ENCODE measurements at places on chromosomes 2 and 18.

DNA sequence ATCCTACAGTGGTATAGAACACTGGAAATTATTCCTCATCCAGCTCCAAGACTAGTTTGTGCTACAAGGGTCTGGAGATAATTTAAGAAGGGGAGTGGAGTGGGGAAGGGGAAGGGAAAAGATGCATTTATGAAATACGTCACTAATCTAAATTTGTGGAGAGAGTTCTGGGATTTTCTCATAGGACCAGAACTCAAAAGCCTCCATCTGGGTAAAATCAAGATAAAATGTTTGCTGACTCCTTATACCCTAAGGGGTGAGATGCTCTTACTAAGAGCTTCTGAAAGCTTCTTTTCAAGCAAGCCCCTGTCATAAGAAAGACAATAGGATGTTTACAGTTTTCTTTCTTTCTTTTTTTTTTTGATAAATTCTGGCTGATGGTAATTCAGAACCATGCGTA, 88.5 kb upstream of the RBMS1 start:
- DNase-seq = no peak

- DNase-seq = no peak
These were observed 40.6 kb downstream of the CFAP210 start for GRCh38 chr2:169653636-169654035.

GRCh38 chr2:62738981-62739936, 33.7 kb downstream of the EHBP1 start:
- no peak for DNase-seq

DNA sequence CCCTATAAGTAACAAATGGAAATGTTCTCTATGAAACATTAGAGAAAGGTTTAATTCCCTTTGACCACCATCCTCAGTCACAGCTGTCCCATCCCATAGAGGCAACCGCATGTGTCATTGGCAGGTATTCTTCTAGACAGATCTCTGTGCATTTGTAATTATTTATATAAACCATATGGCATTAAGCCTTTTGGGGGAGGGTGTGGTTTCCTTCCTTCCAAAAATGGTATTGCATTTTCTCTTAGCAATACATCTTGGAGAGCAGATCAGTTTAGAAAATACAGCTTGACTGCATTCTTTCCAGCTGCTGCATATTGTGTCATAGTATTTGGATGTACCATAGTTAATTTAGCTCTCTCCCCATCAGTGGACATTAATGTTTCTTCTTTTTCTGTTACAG, 57.7 kb downstream of the LCLAT1 start:
- no peak for DNase-seq

DNA sequence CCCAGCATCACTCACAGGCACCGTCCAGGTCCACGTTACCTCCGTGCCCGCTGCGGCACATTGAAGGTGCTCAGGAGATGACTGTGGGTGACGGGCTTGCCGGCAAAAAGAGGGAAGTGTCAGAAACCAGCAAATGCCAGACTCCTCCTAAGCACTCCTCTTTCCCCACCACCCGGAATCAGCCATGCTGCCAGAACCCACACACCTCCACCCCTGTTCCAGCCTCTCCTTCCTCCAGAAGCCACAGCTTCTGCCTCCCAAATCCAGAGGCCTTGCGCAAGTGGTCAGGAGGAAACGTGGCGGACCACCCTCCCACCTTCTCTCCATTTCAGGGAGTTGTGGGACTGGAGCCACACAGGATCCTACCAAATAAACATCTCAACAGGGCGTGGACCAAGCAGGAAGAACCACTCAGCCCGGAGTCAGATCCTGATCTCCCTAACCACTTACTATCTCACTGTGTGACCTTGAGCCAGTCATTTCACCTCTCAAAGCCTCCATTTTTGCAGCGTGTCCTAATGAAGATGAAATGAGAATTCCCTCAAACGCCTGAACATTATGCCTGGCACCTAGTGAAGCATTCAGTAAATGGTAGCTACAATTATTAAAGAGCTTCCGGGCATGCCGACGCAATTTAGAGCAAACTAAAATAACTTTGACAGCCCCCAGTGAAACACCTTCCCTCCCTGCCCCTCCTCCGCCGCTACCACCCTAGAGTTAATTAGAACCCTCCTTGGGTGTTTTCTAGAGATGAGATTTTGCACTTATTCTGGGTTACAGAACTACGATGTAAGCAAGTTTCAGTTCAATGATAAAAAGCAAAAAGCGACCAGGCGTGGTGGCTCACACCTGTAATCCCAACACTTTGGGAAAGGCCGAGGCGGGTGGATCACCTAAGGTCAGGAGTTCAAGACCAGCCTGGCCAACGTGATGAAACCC, 32.9 kb downstream of the SMAD7 start:
- DNase-seq = no peak

DNA sequence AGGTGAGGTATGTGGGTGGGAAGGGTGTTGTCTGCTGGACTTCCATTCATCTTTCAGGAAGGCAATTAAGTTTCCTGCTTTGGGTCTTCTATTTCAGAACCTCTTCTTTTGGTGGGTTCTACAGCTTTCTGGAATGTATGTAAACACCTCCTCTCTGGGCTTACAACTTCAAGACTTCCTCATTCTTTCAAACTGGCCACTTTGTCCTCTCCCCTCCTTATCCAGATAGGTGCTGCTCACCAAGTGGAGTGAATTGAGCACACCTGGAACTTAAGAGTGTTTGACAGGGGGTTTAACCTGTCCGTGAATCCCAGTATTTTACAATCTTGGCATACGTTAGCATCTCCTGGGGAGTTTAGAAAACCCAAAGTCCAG, 5.2 kb upstream of the MRPL33 start:
- no peak for DNase-seq

DNA sequence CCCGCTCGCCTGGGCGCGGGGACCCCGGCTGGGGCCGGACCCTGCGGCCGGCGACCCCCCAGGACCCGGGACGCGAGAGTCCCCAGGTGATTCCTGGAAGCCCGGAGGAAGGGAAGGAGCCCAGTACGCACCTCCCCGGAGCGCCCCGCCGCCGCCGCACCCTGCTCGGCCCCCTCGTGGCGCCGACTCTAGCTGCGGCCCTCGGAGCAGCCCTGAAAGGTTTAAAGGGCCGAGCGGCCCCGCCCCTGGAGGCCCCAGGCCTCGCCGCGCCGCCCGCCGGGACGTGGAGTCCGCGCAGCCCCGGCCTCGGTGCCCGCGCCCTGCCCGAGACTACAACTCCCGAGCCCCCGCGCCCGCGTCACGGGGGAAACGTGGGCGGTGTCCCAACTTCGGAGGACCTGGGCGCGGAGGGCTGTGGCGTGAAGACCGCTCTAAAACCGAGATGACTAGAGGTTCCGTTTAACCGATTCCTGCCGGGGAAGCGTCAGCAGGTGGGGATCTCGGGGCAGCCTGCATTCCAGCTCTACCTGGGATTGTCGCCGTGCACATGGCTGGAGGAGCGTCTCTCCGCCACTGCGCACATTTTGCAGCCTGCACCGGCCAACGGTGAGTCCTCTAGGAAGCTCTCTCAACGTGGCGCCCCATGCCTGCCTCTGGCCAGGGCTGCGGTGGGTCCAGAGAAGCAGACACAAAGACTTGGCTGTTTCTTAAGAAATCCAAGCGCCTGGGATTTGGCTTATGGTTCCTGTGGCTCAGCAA, at the start of gene TMEM150A:
TMEM150A (minus strand) TSS at position 223 of the 759 bp plus-strand sequence. CDS start 750 bp downstream, outside the sequence.
- peak; percentile 87 for DNase-seq

- DNase-seq = peak; percentile 5
These were observed 470.6 kb upstream of the MEX3C start for GRCh38 chr18:51668101-51668500.

DNA sequence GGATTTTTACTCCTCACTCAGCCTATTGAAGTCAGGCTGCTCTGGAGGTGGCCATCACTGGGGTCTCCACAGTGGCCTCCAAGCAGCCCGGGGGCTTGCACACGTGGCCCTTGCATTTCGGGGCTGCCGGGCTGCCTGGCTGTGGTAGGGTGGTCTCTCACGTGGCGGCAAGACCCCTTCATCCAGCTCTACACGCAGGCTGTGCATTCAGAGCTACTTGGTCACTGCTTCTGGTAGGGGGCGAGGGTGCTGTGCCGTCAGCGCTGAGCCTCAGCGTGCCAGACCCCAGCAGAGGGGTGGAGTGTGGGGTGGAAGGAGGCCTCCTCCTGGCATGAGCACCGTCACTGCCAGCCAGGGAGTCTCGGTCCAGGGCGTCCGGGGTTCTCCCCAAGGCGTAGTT, 80.6 kb downstream of the SH3BP4 start:
- no peak for DNase-seq

GRCh38 chr2:115165529-115166109, 723.2 kb downstream of the DPP10 start:
- DNase-seq = peak; percentile 2

DNA sequence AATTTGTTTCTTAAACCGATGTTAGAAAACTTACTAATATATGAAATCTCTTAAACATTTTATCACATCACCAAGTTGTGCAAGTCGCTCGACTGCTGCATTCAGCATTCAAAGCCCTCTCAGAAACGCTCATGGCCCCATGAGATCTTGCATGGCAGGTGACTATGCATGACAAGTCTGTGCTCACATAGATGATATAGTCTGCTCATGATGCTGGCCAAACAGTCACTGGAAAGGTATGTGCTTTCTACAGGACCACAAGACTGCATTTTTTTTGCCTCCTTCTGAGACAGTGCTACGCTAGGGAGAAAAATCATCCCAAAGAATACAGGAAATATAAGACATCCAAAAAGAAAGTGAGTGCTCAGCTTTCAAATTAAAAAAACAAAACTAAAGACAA, 98.3 kb upstream of the ZBTB14 start:
- no peak for DNase-seq

DNA sequence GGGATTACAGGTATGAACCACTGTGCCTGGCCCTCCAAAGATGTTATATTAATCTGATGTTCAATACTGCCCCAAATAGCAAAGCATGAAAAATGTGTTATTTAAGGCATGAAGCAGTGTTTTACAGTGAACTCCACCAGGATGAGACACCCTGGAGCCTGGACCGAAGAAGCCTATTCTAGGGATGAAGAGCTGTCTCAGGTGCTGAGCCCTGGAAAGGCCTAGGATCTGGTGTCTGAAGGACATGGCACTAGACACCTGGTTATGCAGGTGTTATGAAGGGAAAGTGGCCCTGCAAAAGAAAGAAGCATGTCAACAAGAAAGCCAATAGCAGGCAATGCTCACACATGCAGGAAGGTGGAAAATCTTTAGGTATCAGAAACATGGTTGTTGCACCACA, 374.4 kb downstream of the CLIP4 start:
- no peak for DNase-seq

DNA sequence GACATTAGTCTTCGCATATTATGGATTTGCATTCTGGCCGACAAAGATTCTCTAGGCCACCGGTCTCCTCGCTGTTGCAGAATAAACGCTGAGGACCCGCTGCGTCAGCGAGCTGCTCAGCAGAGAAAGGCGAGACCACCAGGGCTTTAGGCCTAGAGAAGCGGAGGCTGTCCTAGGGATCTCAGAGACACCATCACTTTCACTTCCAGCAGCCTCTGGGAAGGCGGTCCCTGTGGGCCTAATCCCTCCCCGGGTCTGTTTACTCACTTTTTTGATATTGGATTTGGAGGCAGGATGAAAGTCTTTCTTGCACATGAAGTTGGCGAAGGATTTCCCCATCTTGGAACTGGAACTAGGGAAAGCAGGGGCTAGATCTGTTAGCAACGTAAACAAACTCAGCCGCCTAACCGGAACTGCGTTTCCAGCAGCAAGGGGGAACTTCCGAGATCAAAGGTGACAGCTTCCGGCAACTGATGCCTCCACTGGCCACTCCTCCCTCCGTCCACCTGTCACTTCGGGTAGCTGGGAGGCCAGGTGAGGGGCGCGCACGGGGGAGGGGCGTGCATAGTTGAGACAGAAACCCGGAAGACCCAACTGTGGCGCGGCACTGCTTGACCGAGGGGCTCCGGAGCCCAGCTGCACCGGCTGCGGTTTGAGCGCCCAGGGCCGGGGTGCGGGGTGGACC, at the start of gene SCRN3:
SCRN3 (plus strand) TSS at position 447 of the 685 bp plus-strand sequence. CDS start 2,554 bp downstream, outside the sequence.
- peak; percentile 14 for DNase-seq

- no peak for DNase-seq
These were observed 422.8 kb downstream of the SETBP1 start for GRCh38 chr18:45103319-45104048.

GRCh38 chr18:12656938-12657683, 796 bp downstream of the SPIRE1 start:
- no peak for DNase-seq

- DNase-seq = no peak
These were observed 705.1 kb upstream of the GCFC2 start for GRCh38 chr2:76415821-76416220.

- DNase-seq = no peak
These were observed 199.6 kb downstream of the LDLRAD4 start for GRCh38 chr18:13418013-13418710.

GRCh38 chr2:173734797-173735196, 230.4 kb downstream of the SP3 start:
- no peak for DNase-seq

- no peak for DNase-seq
These were observed 42.6 kb downstream of the SCN7A start for GRCh38 chr2:166451468-166451867.

DNA sequence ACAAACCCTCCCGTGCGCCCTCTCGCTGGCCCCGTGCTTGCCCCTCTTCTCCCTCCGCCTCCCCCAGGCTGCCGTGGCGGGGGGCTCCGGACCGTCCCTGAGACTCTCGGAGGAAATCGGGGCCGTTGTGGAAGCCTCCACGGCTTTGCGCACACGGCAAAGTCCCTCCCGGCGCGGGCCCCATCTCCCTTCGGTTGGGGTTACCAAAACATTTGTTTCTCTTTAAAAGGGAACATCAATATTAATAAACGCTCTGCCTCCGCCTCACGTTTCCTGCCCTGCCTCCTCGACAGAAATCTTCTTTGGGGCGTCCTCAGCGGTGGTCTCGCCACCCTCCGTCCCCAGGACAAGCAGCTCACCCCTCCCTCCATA, 3.8 kb downstream of the PAX3 start:
- DNase-seq = no peak

DNA sequence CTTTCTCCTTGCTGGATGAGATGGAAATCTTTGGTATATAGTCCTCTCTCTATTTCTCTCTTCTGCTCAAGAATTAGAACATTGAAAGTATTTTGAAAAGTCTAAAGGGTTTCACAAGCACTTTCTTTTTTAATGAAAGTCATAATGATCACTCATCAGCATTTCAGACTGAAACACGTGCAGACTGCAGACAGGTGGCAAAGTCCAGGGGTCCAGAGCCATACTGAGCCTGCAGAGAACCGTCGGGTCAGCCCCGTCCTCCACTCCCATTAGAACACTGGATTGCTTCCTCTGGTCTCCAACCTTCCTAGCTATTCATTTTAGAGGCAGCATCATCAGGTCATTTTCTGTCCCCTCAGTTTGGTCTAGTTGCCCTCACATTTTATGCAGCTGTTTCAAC, 3.1 kb downstream of the TMEM247 start:
- DNase-seq = no peak

GRCh38 chr2:113863144-113863543, 26.7 kb upstream of the ACTR3 start:
- no peak for DNase-seq

GRCh38 chr2:182240862-182241371, 185.9 kb downstream of the PDE1A start:
- DNase-seq = no peak

DNA sequence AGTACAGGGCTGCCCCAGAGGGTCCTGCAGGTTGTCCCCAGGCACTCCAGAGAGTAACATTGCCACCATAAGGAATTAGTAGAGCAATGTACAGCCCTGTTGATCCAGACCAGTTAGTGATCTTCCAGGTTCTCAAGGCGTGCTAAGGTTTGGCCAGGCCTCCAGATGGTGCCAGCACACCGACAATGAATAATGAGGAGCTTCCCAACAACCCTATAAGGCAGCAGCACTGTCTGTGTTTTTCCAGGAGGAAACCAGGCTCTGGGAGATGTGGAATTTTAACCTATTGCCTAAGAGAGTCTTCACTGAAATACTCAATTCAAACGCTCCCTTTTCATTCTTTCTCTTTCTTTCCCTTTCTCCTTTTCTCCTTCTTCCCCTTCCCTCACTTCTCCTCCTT, 122.1 kb downstream of the MGAT5 start:
- no peak for DNase-seq

- DNase-seq = no peak
These were observed 206.9 kb downstream of the FBXO15 start for GRCh38 chr18:73940721-73941120.

Data from HS-27A (cell line).